ENCODE measurements at places on chromosomes 6 and 20.

GRCh38 chr6:34852406-34853085, 35.3 kb downstream of the TAF11 start:
- DNase-seq, result no peak

GRCh38 chr6:138586638-138587037, 87.3 kb upstream of the NHSL1 start:
- DNase-seq, result no peak

DNA sequence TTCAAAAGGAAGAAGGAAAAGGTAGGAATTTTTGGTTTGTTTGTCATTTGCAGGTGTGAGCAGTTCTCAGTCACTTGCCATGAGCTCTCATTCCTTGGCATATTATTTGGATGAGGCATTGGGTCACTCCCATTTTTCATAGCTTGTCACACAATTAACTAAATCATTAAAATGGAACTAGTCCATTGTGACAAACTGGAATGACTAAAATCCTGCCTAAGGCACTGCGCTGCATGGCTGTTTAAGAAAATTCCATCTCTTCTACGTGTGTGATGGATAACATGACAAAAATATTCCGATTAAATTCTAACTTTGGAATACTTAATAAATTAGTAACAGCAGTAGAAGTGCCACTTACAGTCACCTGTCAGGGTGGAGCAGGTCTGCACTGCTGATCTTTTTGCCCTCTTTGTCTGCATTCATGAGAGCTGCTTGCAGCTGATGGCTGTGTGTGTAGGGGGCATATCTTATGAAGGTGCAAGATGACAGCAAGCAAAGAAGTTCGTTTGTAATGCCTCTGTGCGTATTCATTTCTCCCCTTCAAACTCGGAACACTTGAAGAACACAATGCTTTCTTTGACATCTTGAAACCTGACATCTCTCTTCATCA, 1292.6 kb upstream of the MAP3K7 start:
- no peak for DNase-seq

DNA sequence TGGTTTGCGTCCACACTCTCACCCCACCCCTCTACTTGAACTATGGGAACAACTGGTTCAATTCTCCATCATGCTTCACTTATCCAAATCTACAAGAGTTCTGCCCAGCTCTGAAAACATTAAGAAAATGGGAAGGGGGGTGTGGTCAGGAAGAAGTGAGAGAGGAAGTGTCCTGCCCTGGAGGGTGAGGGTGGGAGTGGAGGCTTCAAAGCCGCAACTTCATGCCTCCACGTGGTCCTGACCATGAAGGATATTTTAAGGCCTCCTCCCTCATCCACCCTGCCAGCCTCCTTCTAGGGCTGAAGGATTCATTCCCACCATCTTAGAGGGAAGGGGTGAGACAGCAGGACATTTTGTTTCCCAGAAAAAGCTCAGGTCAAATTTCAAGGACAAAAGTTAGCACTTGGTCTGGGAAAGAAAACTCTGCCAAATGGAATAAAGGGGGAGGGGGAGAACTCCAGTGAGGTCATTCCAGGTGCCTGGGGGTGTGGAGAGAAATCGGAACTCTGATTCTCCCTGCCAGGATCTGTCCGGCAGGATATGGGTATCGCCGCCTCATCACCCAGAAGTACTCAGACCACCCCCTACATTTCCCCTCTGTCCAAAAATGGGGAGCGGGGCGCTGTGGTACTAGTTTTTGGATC, 4.9 kb downstream of the RIMS4 start:
- no peak for DNase-seq

GRCh38 chr20:2801286-2801728, 880 bp upstream of the CPXM1 start:
- DNase-seq, result no peak

DNA sequence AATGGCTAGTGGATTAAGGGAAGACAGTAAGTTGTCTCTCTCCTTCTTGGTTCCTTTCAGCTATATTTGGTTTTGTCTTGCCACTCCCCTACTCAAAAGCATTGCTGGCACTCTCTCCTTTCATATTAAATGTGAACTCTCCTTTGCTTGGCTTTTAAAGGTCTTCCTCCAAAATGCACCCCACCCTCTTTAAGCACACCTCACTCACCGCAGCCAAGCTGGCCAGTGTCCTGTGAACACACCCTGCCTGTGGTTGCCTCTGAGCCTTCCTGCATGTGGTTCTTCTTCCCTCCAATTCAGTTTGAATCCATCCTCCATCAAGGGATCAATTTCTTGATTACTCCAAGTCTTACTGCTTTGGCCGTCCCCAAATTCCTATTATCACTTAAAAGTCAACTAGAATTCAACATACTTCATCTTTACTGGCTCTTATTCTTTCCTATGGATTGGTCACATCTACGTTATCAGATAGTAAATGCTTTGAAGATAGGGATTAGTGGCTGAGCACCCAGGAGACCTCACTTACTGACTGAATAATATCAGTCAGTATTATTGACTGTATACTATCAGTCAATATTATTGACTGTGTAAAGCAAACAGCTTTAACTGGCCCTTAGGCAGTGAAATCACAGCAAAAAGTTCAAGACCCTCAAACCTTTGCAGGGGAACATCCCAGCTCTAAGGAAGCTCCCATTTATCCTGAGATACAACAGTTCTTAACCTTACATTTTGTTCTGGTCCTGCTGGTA, 41.6 kb upstream of the SPDEF start:
- no peak for DNase-seq

GRCh38 chr6:111207141-111207858, 120.0 kb downstream of the SLC16A10 start:
- DNase-seq, result no peak

DNA sequence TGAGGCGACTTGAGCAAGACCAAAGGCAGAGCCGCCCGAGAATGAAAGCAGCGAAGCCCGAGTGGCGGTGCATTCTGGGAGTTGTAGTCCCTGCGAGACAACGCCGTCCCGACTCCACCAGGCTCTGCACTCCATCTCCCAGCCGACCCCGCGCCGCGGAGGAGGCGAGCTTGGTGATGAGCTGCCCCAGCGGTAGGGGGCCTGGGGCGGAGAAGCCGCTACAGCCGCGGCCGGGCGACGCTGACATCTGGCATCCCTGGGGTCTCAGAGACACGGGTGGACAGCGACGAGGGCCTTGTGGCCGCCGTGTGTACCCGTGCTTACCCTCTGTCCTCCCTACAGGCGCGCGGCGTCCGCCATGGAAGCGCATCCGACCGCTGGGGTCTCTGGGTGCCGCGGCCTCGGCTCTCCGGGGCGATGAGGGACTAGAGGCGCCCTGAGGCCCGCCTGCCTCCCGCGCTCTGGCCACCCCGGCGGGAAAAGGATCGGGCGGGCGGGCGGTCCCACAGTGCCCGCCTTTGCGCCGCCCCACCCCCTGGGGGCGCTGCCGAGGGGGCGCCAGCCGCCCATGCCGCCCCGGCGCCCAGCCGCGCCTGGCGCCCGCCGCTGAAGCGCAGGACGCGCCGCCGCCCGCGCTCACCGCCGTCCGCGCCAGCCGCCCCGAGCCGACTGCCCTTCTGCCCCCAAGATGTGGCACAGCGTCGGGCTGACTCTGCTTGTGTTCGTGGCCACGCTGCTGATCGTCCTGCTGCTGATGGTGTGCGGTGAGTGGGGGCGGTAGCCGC, at the start of gene SMIM13:
Gene SMIM13 (plus strand): TSS at position 209 of the 785 bp plus-strand sequence. CDS start 480 bp downstream, at position 689.
- peak; percentile 97 for DNase-seq

GRCh38 chr20:25065072-25065624, 7.2 kb upstream of the ACSS1 start:
- DNase-seq, result no peak

DNA sequence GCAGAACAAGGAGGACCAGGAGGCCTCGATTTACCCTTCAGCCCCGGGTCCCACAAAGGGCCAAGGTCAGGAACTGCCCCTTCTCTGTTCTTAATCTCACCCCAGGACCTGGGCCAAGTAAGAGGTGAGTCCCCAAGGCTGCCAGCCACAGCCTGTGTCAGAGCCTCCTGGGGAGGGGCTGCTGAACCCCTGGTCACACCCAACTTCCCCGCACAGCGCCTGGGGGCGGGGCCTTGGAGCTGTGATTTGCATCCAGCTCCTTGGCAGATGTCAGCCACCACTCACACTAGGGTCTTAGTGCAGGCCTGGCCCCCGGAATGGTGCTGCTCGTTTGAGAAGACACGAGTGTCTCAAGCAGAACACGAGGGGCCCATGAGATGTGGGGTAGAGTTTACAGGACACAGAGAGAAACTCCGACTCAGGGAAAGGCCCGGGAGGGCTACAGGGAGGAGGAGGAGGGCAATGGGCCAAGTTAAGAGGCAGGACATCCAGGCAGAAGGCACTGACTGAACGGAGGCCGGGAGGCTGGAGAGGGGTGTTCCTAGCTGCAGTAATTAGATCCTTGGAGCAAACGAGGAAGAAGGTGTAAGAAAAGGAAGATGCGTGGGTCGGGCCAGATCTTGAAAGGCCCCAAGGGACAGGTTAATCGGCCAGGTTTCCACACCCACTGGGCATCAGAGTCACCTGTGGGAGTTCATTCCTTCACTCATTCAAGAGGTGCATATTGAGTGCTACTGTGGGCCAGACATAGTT, 26.9 kb downstream of the ZBP1 start:
- no peak for DNase-seq

DNA sequence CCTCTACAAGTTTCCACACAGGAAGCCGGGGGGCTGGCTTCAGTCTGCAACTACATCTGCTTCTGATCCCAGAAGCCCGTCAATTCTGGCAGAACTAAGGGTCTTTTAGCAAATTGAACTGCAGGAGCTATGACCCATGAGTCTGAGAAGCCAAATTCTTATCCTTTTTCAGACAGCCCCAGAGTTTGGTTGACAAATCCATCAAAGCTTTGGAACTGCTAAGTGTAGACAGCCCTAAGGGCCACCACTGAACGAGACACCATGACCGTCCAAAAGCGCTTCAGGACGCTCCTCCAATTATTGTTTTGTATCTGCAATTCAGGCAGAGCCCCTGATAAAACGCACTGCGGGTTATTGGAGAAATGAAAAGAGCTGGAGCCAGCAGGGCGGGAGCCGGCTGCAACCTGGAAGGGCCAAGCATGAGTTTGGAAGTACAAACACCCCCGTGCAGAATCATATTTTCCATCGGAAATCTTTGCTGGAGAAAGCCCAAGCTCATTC, 67.1 kb downstream of the GNAS-AS1 start:
- no peak for DNase-seq

DNA sequence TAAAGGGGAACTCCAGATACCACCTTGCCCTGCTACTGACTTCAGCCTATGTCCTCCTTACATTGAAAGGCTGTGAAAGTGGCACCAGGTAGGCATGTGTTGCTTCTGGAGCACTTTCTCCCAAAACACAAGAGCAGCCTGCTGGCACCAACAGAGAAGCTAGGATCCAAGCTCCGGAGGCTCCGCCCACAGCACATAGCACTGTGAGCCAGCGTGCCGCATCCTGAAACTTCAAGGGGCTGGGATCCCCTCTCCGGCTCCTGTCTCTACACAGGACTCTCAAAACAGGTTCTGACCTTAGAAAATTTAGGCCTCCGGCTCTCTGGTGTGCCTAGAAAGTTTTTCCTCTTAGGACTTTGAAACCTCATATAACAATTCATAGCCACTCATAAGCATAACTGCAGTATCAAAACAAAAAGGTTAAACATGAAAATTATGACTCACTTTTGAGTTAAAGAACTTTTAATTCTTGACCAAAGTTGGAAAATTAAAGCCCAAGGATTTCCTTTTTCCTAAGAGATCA, 41.1 kb downstream of the EZR start:
- DNase-seq, result no peak

DNA sequence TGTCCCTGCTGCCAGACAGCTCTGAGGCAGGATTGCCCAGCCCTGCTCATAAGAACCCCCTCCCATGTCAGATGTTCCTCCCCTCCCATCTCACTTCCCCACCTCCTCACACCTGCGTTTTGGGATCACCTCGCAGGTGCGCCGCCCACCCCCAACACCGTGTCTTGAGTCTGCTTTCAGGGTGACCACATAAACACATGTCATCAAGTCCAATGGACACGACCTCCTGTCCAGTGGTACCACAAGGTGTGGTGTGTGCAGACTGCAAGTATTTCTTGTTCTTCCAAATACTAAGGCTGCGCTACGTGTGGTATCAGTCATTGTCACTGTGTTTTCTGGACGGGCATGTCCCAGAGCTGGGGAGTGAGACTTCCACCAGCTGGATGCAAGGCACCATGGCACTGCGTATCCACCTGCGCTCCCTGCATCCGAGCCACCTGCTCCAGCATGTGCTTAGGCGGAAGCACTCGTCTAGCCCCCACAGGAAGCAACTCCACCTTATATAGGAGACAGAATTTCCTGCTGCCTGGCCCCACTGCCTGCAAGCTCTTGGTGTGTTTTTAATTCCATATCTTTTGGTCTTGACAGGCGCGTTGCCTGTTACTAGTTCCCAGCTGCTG, 119.7 kb upstream of the NXT1 start:
- DNase-seq, result no peak

- no peak for DNase-seq
Measured at GRCh38 chr20:51237278-51237677, 214.4 kb upstream of the KCNG1 start.

- DNase-seq, result no peak
Measured at GRCh38 chr6:81451787-81452186, 300.7 kb downstream of the TENT5A start.

DNA sequence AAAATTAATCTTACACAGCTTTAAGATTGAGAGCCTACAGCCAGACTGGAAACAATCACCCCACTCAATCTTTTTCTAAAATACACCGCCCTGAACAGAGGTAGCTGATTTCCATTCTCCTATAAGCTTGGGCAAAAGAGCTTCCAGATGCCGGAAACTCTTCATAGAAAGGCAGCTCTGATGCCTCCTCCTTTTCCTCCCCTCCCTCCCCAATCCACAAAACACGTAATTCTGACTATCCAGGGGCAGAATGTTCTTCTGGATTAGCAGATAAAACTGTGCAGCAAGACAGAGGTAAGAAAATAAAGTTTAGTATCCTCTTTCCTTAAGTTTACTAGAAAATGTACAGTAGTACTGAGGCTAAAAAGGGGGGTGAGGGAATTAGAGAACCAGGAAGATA, 15.8 kb downstream of the ADNP start:
- no peak for DNase-seq

GRCh38 chr6:22917344-22917743, 348.0 kb downstream of the HDGFL1 start:
- DNase-seq, result no peak

DNA sequence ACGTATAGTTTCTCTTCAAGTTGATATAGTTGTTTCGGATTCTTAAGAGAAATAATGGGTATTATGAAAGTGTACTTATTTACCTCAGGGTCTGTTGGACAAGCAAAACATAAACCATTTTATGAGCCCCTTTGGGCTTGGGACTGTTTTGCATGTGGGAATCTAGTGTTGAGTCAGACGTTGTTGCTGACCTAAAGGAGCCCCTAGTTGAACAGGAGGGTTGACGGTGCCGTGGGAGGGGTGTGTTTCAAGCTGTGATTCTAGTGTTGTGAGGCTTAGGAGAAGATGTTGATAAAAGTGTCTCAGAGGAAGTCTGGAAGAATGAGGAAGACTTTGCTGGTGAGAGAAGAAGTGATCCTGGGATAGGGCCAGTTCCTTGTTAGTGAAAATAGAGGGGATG, 140.0 kb downstream of the ARID1B start:
- no peak for DNase-seq

DNA sequence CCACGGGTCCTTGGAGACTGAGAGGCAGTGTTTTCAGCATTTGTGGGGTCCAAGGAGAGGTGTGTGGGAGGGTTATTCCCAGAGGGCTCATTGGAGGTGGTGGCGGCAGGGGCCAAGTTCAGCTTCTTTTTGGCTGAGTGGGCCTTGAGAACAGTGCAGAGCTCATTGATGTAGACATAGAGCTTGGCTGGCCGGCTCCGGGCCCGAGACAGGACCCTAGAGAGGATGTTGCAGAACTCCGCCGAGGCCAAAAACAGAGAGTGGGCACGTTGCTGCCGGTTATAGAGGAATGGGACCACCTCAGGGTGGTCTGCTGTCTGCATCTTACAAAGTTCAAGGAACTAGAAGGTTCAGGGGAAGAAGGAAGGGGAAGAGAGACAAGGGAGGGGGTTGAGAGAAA, 3.7 kb upstream of the ZBTB22 start:
- no peak for DNase-seq
